HL-60 (cell line): ENCODE measurements at places on chromosomes 6 and 20.

DNA sequence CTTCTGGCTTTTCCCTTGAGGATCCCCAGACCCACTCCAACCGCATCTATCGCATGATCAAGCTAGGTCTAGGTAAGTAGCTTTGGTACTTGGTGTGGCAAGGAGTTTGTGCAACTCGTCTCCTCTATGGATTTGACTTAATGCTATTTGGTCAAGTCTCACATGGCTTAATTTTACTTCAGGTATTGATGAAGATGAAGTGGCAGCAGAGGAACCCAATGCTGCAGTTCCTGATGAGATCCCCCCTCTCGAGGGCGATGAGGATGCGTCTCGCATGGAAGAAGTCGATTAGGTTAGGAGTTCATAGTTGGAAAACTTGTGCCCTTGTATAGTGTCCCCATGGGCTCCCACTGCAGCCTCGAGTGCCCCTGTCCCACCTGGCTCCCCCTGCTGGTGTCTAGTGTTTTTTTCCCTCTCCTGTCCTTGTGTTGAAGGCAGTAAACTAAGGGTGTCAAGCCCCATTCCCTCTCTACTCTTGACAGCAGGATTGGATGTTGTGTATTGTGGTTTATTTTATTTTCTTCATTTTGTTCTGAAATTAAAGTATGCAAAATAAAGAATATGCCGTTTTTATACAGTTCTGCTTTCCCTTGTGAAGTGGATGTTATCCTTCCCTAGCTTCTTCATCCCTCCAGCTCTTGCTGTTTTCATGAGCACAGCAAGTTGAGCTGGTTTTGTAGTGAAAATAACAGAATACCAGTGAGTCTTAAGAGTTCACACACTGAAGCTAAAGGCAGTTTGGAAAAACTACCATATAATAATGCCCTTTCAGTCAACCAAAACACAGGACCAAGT, 3.8 kb downstream of the SLC35B2 start:
- peak; percentile 80 for DNase-seq

DNA sequence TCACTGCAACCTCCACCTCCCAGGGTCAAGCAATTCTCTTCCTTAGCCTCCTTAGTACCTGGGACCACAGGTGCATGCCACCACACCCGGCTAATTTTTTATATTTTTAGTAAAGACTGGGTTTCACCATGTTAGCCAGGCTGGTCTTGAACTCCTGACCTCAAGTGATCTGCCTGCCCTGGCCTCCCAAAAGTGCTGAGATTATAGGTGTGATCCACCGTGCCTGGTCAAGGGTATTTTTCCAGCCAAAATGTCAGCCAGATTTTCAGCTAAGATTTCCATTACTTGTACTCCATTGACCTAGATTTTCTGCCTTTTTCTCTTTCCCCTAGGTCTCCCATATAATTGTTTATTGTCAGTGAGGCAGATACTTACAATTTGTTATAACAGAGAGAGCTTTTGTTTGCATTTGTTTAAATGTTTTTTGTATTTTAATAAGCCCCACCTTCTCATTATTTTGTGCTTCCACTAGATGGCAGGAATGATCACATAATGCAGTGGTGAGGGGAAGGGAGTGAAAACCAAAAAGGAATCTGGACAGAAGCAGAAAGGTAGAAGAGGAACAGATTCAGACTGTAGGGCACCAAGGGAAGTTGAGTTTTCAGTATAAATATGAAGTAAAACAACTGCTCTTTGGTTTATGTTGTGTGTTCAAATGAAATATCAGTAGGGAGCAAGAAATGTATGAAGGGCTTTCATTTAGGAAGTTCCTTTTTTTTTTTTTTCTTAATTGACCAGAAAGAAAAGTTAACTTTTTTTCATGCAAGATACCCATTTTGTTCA, 29.7 kb downstream of the RPF2 start:
- DNase-seq: no peak

DNA sequence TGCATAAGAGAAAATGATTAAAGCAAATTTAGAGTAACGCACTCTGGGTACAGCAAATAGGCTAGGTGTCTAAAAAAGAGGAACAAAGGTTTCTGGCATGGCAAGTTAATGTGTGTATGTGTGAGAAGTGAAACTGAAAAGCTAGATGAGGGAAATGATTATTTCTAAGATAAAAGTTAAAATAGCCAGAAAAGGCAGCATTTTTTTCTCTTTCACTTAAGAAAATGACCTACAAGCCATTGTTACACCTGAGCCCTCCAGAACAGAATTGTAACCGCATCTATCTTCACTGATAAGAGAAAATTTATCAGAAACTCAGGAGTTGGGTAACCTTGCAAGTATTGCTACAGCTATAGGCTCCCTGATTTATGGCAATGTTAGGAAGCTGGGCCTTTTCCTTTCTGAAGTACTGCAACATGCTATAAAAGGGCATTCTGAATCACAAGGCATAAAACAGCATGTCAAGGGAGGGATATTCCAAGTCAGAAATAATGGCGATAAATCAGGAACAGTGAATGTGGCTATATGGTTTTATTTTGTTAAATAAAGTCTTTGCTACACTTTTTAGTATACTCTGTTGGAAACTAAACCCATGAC, 395.3 kb downstream of the TBC1D32 start:
- no peak for DNase-seq

GRCh38 chr6:142854589-142855488, 90.1 kb downstream of the HIVEP2 start:
- no peak for DNase-seq

- DNase-seq: no peak
Observed at GRCh38 chr6:109327491-109327890, 54.8 kb downstream of the CD164 start.

DNA sequence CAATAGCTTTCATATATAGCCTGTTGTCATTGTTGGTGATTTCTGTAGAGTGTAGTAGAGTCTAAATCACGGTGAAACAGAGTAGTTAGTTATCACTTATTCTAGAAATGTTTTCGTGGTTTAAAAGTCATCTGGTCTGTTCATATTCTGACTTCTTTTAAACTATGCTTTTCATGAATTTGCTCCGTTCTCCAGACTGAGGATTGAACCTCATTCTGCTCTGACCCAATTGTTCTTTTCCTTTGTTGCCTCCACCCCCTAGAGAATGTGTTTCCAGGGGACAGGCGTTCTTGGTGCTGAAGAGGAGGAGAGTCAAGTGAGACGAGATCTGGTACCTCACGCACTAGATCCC, 748 bp upstream of the ZNF292 start:
- DNase-seq: no peak

DNA sequence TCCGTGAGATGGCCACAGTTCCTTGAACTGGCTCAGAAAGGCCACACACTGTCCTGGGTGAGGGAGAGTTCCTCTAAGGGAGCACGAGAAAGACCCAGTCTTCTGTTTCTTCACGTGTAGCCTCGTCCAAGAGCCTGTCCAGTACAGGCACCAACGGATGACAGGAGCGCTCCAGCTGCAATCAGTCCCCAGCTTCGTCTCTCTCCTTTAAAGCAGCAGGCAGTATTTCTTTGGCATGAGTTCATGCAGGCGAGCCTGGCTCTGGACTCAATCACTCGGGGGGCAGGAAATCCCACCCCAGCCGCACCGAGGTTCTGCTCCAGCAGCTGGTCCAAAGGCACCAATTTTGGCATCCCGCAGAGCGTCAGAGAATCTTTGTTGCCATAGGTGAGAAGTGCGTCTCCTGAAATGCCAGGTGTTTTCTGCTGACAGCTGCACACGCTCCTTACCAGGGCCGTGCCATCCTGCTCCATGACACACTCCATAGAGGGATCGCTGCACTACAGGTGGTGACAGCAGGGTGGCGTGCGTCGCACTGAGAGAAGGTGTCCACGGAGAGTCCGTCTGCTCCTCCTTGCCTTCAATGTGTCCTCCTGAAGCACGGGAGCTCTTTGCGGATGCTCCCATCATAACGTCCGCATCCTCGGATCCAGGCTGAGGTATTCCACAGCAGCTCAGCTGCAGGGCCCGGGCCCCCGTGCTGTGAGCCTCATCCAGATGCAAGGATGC, 59.6 kb upstream of the AFDN start:
- DNase-seq: no peak

GRCh38 chr20:925516-925915, 9.4 kb upstream of the ANGPT4 start:
- no peak for DNase-seq

GRCh38 chr6:1081551-1082284, 230.2 kb upstream of the FOXQ1 start:
- DNase-seq: no peak

GRCh38 chr6:26249957-26250697, 114.9 kb upstream of the BTN3A2 start:
- DNase-seq: peak; percentile 6

DNA sequence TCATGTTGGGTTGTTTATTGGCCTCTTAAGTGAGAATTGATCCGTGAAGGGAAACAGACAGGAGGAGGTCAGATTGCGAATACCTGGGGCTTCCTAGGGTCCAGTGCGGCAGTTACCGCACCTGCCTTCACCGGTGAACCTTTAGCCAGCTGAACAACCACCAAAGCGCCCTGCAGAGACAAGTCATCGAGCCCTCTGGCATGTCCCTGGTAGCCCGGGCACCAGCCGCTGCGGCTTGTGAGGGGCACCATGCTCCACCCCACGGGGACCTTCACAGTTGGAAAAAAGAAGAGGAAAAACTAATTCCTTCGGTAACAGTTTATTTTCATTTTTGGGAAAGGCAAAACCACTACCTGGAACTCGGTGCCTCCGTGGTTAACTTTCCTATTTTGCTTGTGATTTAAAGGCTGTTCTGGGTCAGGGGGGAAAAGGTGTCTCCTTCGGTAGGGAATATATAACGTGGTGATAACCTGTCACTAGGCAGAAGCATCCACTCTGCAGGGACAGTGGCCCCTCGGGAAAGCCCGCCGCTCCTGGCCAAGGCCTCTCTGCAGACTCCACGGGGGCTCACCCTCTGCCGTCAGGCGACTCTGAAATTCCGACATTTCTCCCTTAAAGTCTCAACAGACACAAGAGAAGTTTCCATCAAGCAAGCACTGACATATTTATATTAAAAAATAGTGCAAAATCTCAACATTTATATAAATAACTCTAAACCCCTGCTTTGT, 30.7 kb upstream of the ZBP1 start:
- DNase-seq: no peak

DNA sequence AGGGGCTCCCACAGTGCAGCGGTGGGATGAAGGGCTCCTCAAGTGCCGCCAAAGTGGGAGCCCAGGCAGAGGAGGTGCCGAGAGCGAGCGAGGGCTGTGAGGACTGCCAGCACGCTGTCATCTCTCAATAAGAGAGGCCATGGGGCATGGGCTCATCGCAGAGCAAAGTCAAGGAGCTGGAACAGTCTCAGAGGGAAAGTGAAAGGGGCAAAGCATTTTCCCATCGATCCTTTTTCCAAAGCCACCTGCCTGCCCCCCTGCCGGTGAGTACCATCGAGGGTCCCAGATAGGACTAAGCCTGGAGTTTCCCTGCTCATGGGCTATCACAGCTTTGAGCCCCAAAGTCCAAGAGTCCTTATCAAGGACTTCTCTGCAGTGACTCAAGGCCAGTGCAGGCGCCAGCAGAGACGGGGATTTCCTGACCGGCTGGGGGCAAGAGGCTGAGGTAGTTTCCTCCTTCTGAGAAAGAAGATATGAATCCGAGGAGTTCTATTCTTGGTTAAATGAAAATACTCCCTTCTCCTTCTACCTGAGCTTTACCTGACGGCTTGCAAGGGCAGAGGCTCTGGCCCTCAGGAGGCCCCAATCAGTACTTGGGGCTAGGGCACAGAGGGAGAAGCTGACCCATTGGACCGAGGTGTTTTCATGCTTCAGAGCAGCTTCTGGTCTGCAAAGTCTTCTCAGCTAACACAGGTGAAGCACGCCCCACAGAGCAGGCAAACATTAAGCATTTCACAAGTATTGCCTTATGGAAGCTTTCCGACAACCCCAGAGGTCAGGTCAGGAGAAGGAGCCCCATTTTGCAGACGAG, 22.6 kb downstream of the ETV7 start:
- DNase-seq: no peak

- DNase-seq: no peak
Observed at GRCh38 chr6:109202409-109203264, 107.3 kb downstream of the CEP57L1 start.

DNA sequence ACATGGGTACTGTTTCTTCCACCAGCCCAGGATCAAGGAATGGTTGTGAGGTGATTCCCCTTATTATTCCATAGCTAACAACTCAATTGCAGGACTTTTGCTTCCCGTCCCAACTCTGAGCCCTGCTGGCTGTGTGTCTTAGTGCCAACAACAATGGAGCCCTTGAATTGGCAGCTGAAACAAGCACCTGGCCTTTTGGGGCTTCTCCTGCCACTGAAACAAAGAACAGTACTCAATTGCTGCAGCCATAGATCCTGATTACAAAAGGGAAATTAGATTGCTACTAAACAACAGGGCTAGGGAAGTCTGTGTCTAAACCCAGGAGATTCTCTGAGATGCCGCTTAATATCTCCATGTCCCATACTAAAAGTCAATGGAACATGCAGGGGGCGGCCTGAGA, 61.3 kb upstream of the CARMIL1 start:
- no peak for DNase-seq

GRCh38 chr6:87660226-87660911, 41.7 kb downstream of the AKIRIN2 start:
- no peak for DNase-seq

GRCh38 chr20:12061466-12061865, 143.8 kb downstream of the BTBD3 start:
- no peak for DNase-seq

DNA sequence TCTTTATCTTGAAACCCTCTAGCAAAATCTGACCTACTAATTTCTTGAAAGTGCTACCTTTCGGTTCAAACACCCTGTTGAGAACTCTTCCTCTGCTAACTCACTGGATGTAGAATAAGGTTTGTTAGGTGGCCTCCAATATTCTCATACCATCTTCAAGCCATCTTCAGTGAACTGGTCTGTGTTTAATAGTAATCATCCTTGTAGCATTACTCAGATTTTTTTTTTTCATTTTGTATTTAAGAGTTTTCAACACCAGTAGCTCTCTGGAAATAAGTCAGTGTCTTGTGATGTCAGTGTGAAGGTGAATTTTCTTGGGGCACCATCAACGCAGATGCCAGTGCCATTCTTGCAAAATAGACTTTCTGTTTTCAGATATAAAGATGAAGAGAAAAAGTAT, 140.6 kb upstream of the AHI1 start:
- DNase-seq: no peak

- DNase-seq: peak; percentile 84
Observed at GRCh38 chr20:45823949-45824835, 2.9 kb downstream of the TNNC2 start.

DNA sequence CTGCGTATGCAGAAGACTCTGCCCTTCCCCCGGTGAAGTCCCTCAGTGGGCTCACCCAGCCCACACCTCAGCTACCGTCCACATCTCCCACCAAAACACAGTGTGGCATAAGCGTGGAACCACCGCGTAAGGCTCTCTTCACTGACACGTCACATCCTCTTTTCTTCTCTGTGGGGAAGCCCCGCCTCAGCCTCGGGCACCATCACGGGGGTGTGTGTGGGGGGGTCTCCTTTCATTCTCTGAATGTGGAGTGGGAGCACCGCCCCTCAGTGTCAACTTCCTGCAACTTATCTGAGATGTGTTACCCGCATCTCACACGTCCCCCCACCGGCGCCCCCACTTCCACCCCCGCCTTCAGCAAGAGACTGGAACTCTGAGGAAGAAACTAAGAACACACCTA, 388.4 kb upstream of the JARID2 start:
- no peak for DNase-seq

- peak; percentile 34 for DNase-seq
Observed at GRCh38 chr6:127737009-127737486, 160.1 kb downstream of the C6orf58 start.
